ENCODE measurements at places on chromosomes 16 and 17.

- no peak for DNase-seq
Measured at GRCh38 chr17:73271072-73271471, 9.4 kb upstream of the CPSF4L start.

- no peak for DNase-seq
Measured at GRCh38 chr16:72317446-72317845, 145.5 kb upstream of the PMFBP1 start.

- no peak for DNase-seq
Measured at GRCh38 chr16:58082381-58082780, 46.8 kb downstream of the CFAP20 start.

DNA sequence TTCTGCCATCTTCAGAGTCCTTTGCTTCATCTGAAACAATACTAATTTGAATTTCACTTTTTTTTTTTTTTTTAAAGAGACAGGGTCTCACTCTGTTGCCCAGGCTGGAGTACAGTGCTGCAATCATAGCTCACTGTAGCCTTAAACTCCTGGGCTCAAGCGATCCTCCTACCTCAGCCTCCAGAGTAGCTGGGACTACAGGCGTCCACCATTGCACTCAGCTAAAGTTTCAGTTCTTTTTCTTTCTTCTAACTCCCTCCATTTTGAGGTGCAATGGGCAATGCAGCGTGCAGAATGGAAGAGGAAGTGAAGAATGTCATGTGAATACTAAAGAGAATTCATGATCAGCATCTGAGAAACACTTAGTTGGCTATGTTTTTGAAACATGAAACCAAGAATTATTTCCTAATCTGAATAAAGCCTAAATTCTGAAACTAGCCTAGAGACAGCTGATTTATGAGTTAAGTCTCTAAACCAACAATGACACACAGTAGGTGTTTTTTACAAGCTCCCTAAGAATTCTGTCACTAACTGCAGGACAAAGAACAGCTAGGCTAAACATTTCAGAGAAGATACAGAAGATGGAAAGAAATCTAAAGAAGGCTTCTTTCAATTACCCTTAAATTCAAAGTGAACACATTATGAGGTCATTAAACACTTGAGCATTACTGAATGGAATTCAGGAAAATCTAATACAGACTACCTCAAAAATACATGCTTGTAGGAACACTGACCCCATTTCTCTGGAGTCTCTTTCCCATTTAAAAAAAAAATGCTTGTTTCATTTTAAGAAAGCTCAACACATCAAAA, 21.0 kb downstream of the SNN start:
- no peak for DNase-seq

DNA sequence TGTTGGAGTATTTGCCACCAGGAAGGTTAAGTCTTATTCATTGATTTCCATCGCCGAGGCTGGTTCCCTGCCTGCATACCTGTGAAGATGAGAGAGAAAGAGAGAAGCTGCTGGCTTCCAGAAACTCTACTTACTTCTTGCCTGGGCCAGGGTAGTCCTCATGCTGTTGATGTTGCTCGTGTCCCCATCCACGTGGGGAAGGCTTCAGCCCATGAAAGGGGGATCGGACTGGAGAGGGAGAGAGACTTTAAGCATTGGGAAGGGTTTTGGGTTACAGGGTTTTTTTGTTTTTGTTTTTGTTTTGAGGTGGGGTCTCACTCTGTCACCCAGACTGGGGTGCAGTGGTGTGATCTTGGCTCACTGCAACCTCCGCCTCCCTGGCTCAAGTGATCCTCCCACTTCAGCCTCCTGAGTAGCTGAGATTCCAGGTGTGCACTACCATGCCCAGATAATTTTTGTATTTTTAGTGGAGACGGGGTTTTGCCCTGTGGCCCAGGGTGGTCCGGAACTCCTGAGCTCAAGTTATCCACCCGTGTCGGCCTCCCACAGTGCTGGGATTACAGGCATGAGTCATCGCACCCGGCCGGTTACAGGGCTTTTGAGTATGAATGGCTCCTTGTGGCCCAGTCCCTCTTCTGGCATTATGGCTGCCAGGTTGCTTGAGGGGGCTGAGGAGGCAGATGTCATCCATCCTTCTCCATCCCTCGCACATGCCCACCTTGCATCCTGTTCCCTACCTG, 26.6 kb downstream of the ITGB3 start:
- no peak for DNase-seq

- peak; percentile 54 for DNase-seq
Measured at GRCh38 chr17:51006601-51007000, 114.1 kb downstream of the SPAG9 start.

DNA sequence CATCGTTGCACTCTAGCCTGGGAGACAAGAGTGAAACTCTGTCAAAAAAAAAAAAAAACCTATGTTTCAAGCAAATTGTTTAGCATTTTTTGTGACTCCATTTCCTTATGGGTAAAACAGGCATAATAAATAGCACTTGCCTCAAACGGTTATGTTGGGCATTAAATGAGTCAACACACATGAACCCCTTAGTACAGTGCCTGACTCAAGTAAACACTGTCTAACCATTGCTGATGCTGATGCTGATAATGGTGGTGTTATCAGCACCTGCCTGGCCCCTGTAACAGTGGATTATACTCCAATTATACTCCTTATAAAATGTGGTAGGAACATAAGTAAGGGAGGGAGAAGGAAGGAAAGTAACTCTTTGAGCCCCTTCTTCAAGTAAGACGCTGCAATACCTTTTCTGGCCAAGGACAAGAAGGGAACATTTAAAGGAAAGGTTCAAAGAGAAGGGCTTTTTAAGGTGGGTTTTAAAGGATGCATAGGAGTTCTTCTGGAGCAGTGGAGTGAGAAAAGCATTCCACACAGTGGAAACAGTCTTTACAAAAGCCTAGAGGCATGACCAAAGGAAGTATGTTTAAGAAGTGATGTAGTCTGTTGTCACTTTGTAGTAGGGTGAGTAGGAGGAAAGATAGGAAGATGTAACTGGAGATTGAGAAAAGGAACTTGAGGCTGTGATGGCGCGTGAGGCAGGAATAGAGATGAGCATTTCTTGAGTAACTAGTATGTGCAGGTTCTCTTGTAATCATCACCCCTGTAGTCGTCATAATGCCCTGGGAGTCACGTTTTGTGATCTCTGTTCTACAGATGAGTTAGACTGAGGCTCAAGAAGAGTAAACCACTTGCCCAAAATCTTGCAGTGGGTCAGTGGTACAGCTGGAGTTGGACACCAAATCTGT, 4.3 kb downstream of the SCNN1B start:
- DNase-seq, result no peak

DNA sequence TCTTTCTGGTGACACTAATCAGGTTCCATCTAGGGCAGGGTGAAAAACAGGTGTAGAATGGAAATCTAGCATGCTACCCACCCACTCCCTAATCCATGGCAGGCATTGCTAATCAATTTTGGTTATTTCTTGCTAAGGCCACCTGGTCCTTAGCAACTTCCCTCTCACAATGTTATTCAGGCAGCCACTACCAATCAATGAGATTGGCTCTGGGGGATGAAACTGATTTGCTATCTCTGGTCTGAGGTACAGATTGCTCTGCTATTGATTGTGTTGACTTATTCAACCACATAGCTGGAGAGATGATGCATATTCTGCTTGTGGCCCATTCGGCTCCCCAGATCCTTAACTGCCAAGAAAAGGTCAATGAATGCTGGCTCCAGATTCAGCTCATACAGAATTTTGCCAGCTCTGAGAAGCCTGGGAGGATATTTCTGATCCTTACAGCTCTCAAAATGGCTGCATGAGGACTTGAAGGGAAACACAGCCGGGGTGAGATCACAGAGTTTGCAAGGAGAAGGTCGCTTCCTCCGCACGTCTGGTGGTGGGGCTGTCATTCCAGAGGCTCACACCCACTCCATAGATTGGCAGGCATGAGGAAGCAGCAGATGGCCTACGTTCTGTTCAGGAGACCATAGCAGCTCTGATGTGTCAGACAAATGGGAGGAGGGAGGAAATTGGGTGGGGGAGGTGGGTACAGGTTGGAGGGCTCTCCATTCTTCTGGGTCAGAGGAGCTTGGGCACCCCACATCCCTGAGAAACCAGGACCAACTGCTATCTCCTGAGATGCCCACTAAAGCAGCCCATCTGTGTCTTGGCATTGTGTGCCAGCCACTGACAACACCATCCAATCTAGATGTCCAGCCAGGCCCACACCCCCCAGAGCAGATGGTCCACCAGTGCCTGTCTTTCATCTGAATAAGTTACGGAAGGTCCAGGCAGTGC, 22.3 kb downstream of the SEZ6 start:
- no peak for DNase-seq

GRCh38 chr16:20329392-20330138, 2.3 kb upstream of the GP2 start:
- no peak for DNase-seq

DNA sequence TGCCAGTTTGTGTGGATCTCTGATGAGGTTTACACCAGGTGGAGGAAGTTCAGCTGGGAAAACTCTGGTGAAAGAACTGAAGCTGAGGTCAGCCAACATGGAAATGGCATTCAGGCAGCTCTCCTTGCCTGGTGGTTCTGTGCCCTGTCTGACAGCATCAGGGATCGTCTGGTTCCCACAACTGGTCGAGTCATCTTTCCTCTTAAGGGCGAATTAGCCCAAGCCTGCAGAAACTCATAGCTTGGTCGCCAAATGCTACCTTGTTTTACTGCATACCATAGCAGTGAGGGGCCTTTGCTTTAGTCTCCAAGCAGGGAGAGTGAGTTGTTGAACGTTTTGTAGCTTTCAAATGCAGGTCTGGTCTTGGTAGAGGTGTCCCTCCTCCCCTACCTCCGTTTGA, 7.2 kb downstream of the PLCG2 start:
- peak; percentile 3 for DNase-seq

DNA sequence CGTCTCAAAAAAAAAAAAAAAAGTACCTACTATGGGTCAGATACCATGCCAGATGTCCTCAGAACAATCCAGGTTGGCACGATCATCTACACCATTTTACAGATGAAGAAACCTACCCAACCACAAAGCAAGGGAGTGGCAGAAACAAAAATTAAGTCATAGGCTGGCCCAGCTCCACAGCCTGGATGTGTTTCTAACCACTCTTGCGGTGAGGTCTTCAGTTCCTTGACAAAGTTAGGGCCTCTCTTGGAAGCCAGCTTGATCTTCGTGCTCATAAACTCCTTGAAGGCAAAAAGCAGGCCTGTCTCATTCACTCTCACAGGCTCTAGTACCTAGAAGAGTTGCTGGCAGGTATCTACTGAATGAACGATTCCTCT, 6.2 kb downstream of the GGA2 start:
- DNase-seq, result no peak

DNA sequence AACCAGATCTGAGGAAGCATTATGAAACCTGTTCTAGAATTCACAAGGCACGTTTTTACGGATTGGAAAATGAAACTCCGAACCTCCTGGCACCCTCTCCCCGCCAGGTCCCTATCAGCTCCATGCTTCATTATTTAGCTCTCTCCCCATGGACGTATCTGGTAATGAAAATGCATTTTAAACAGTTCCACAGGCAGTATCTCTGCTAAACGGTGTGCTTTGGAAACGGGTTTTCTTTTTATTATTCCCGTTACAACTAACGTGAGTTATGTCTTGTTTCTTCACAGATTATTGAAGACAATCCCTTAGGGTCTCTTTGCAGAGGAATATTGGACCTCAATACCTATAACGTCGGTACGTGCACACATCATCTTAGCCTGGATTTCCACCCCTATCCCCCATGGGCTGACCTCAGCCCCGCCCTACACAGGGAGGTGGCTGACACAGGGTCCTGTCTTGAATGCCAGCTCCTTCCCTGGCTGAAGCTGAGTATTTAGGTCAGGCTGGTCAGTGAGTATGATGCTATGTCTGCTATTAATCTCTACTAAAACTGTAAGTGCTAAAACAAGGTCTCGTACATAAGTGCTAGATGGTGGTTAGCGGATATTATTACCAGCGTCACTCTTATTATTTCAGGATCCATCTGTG, 82.9 kb downstream of the SDR42E1 start:
- DNase-seq, result no peak

- DNase-seq, result no peak
Measured at GRCh38 chr17:72970246-72970645, 122.2 kb downstream of the SLC39A11 start.

DNA sequence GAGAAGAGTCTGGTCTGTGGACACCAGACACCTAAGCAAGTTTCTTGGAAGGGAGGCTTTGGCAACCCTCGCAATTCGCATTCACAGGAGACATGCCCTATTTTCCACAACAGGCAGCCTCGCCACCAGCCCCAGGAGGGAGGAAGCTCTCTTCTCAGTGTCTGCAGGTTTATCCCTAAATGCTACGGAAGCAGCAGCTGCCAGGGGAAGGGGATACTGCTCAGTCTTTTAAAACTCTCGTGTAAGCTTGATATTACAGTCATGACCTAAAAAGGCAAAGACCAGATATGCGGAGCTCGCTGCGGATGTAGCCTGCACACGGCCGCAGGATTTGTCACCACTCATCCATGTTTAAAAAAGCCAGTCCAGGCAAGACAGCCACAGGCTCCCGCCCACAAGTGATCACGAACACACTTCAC, 159.2 kb upstream of the RPH3AL start:
- DNase-seq, result no peak

DNA sequence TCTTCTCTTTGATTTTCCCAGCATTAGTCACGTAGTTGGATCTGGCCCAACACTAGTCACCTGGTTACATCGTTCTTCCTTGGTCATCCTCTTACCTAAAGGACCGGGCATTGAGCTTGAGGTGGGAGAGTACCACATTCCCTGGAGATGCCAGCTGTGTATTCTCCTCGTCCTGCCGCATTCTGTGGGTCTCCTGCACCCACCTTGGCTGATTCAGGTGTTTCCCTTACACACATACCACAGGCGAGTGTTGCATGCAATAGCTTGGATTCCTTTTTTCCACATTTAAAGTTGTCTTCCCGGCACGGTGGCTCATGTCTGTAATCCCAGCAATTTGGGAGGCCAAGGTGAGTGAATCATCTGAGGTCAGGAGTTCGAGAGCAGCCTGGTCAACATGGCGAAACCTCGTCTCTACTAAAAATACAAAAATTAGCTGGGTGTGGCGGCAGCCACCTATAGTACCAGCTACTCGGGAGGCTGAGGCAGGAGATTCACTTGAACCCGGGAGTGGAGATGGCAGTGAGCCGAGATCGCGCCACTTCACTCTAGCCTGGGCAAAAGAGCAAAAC, 21.6 kb upstream of the CLEC18C start:
- DNase-seq, result no peak

GRCh38 chr17:71423871-71424546, 696.8 kb upstream of the SOX9 start:
- DNase-seq, result no peak

DNA sequence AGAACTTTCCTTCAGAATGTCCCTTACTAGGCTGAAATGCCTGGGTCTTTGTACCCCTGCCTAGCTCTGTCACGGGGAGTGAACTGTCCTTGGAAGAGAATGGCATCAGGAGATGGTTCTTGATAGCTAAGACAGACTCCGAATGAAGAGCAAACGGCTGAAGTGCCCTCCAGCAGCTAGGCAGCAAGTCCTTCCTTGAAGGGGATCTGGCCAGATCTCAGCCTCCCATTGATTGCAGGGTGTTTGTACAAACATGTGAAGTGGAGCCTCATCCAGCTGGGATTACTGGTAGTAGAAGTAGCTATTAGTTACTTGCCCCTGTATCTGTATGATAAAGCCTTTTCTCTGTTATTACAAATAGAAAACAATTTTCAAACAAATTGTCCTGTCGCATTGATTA, 30.9 kb downstream of the LRRC36 start:
- DNase-seq, result no peak

- DNase-seq, result no peak
Measured at GRCh38 chr17:47257651-47258339, 4.2 kb downstream of the ITGB3 start.
